ENCODE measurements at places on chromosomes 16 and 17. TPM values are rescaled to one million over a fixed set of nuclear protein-coding genes. Genes with fewer than 3 reads are reported as not detected.

- H3K4me1 ChIP-seq: peaks cover 35% of the 10 kb centered on the region
- no peak for DNase-seq
- peak overlapping the region; percentile 9 for H3K4me3 ChIP-seq
Measured at GRCh38 chr17:39701784-39702422, 2.0 kb downstream of the ERBB2 start.

GRCh38 chr16:57348327-57348726, 10.3 kb upstream of the CCL22 start:
- H3K4me3 ChIP-seq: no peak overlapping the region
- no peak overlapping the region for H3K27ac ChIP-seq
- no peaks in the 10 kb centered on the region for H3K36me3 ChIP-seq
- H3K27me3 ChIP-seq: no peaks in the 10 kb centered on the region
- H3K4me1 ChIP-seq: no peaks in the 10 kb centered on the region

The RAB26 gene
- total RNA-seq: not detected

The APOBR gene
- total RNA-seq: 3.5 TPM

- no peak for DNase-seq
- H3K4me3 ChIP-seq: no peak overlapping the region
- no peak overlapping the region for H3K27ac ChIP-seq
Measured at GRCh38 chr17:80870401-80870800, 121.2 kb upstream of the CHMP6 start.

GRCh38 chr16:70432723-70433457, 6.0 kb downstream of the ST3GAL2 start:
- H3K27me3 ChIP-seq: no peaks in the 10 kb centered on the region
- H3K4me3 ChIP-seq: peak overlapping the region; percentile 26
- no peak for DNase-seq
- H3K4me1 ChIP-seq: peaks cover 91% of the 10 kb centered on the region

GRCh38 chr17:83148317-83149028, 69.1 kb downstream of the METRNL start:
- DNase-seq: no peak
- H3K4me1 ChIP-seq: peaks cover 27% of the 10 kb centered on the region
- H3K36me3 ChIP-seq: no peaks in the 10 kb centered on the region
- no peak overlapping the region for H3K4me3 ChIP-seq
- no peaks in the 10 kb centered on the region for H3K27me3 ChIP-seq
- H3K27ac ChIP-seq: no peak overlapping the region

The ATP2A1 gene
- not detected for total RNA-seq

The SNN gene
- total RNA-seq: 66.9 TPM

The TUBG2 gene
- 36.1 TPM for total RNA-seq

GRCh38 chr17:76757256-76757655, 19.3 kb downstream of the MFSD11 start:
- H3K27me3 ChIP-seq: no peaks in the 10 kb centered on the region
- no peak overlapping the region for H3K27ac ChIP-seq
- H3K4me1 ChIP-seq: no peaks in the 10 kb centered on the region

All from esophagus muscularis mucosa (tissue), 4 donors.